T-helper 2 cell (primary cell): ENCODE measurements at places on chromosomes 6 and 20.

GRCh38 chr20:29497261-29497671, 1760.2 kb upstream of the DEFB115 start:
- DNase-seq, result no peak

GRCh38 chr20:6704132-6704861, 63.2 kb upstream of the BMP2 start:
- DNase-seq, result no peak

GRCh38 chr6:87401832-87402231, 5.9 kb upstream of the CFAP206 start:
- DNase-seq, result no peak

DNA sequence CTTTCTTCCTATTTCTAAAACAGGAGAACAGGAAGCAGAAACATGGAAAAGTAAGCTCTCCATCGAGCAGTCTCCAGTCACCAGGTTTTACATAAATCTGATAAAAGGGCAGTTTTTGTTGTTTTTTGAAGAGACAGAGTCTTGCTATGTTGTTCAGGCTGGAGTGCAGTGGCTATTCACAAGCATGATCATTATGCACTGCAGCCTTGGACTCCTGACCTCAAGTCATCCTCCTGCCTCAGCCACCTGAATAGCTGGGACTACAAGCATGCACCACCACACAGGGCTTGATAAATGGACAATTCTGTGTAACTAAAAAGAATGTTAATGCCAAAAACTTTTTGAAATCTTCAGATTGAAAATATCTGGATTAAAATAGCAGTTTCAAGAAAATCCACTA, 23.8 kb downstream of the SAMHD1 start:
- DNase-seq, result no peak

DNA sequence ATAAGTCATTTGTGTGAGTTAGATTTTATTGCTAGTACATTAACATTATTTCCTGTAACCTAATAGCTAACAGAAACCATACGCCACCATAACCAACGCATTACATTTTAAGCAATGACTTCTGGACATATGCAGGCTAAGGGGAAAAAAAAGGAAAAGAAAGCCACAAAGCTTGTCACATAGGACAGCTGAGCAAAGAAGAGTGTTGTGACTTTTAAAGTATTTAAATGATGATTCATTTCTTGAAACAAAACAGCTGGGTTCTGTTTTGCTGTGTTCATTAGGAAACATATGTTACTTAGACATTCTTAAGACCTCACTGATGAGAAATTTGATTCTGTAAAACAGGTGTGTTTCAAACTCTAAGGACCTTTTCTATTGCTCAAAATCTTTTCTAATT, 171.4 kb downstream of the COL9A1 start:
- DNase-seq, result no peak

DNA sequence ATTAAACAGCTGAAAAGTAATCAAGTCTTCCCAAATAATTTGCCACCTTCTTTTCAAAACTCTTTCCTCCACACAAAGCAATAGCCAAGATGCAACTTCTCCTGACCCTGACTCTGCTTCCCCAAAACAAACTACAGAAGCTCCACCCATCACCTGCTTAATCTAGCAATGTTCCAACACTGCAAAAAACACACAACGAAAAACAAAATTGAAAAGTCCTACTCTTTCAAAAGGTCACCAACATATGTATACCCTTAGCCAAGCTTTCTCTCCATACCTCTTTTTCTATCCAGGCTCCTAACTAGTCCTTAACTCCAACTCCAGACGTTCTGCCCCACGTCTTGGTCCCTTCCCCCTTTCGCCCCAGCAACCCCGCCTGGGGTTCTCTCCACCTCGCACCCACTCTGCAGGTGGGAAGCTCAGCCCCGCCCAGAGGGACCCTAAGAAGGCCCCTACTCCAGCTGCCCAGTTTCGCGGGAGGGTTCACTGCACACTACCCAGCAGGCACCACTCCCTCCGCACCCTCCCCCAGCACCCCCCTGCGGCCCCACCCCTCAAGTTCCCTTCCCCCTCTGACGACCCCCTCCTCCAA, 717 bp downstream of the CSNK2A1 start:
- DNase-seq, result no peak

- no peak for DNase-seq
These were observed 7.9 kb upstream of the FAM209A start for GRCh38 chr20:56516631-56517030.

DNA sequence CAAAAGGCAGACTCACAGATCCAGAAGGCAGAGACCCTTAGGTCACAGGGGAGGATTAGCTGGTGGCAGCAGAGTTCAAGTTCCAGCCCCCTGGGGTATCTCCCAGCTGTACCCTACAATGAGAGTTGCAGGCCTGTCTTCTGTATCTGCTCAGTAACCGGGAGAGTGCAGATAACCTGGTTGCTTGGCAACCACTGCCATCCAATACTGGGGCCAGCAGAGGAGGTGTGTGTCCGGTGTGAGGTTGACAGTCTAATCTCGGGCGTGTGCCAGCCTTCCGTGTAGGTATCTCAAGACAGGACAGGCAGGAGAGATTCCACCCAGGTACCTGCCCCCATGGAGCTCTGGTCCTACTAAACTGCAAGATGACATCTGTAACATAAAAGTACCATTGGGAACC, 56.6 kb upstream of the TBC1D7 start:
- DNase-seq, result no peak

GRCh38 chr6:85191656-85192055, 258.2 kb upstream of the NT5E start:
- no peak for DNase-seq

DNA sequence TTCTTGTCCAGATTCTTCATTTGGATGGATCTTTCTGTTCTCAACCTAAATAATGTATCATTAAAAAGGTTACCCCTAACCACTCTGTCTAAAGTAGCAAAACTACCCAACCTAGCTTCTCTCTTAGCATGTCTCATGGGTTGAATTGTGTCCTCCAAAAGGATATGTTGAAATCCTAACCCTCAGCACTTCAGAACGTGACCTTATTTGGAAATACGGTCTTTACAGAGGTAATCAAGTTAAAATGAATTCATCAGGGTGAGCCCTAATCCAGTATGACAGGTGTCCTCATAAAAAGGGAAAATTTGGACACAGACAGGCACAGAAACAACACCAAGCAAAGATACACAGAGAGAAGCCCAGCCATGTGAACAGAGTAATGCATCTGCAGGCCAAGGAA, 6.1 kb upstream of the FRK start:
- DNase-seq, result no peak

DNA sequence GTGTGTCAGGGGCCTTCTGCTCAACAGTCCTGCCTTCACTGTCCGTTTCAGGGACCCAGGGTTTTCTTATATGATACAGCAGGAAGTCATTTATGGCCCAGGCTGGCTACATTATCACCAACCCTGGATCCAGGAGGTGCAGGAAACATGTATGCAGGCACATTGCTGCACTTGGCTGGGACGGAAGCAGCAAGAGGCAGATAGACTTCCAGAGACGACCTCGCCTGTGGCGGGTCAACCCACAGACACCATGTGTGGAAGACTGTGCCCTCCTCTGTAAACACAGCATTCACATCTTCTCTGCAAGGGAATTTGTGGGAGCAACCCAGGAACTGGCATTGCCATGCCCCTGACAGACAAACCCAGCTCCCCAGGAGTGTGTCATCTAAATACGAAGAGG, 43.7 kb downstream of the TBC1D7 start:
- no peak for DNase-seq

DNA sequence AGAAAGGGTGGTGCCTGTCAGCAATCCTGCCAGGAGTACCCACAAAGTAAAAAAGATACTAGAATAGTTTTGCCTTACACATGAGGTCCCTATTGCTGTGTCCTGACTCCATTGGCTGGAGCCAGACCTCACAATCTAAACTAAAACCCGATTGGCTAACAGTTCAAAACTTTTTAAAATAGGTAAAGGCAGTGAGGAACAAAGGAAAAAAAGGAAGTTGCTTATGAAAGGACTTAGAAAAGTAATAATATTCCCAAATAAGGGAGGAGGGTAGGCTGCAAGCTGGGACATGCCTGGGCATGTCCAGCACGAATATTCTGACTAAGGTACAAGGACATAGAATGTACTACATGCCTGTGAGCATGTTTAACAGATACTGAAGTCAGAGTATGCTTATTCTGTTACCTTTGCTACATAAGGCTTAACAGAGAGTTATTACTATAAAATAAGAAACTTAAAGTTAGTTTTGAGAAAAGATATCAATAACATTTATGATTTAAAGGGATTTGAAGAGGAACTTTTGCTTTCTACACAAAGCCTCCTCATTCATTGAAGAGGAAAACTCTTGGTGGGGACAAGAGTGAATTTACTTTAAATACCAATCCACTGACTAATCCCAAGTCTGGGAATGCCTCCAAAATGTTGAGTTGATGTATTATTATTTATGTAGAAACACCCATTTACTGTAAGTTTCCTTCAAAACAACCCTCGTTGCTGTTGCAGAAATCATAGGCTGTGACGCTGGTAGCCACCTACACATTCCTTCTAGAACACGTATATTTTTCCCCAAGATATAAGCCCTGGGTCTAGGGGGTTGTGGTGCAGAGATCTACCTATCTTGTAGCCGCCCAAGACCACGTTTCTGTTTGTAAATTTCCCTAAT, 8.2 kb upstream of the MTHFD1L start:
- no peak for DNase-seq

DNA sequence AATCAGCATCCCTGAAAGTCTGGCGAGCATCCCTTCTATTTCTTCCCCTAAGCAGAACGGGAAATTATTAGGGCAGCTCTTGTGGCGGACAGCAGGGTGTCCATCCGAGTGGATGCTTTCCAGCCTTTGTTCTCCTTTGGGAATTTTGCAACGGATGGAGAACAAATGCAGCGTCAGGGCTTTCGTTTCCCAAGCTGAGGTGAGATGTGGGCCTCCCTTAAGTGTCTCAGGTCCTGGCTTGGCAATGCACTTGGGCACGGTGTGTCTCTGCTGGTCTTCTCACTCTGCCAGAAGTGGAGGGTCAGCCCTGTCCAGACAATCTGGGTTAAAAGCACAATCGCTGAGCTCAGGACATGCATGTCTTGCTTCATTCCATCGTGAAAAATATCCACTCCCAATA, 43.5 kb downstream of the FOXA2 start:
- no peak for DNase-seq

DNA sequence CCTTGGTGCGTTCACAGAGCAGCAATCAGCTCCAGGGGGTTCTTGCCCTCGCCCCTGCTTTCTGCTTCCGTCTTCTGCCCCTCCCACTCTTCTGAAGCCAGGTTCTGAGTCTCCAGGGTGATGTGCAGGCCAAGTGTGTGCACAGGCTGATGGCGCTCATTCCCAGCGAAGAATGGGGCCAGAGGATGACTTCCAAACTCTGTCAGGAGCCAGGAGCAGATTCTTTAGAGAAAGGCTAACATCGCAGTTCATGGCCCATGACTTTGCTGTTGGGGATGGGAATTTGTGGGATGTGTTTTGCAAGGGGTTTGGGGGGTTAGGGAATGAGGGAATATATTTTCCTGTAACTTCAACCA, 56.1 kb upstream of the CCN6 start:
- DNase-seq, result no peak

GRCh38 chr20:20761301-20761700, 48.9 kb upstream of the RALGAPA2 start:
- no peak for DNase-seq

DNA sequence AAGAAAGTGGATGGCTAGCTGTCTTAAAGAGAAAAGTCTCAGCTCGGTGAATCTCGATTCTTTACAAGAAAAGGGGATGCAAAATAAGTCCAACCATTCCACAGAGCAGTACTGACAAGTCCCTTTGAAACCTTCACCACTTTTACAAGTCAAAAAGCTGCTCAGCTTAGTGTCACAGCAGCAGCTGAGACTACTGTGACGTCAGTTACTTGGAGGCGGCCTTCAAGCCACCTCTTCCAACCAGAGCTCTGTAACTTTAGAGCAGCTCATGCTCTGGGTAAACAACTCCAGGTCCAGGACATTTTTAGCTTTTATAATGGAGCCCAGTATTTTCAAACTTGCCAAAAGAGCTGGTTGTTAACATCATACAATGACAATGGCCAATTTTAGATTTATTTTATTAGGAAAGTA, at the start of gene KIAA0408:
KIAA0408 (minus strand) TSS at position 159 of the 411 bp plus-strand sequence. CDS start 5,408 bp downstream, outside the sequence.
- peak; percentile 48 for DNase-seq

GRCh38 chr6:157644043-157644810, 178.8 kb upstream of the SNX9 start:
- no peak for DNase-seq

- no peak for DNase-seq
These were observed 90.6 kb downstream of the C6orf118 start for GRCh38 chr6:165218829-165219228.

DNA sequence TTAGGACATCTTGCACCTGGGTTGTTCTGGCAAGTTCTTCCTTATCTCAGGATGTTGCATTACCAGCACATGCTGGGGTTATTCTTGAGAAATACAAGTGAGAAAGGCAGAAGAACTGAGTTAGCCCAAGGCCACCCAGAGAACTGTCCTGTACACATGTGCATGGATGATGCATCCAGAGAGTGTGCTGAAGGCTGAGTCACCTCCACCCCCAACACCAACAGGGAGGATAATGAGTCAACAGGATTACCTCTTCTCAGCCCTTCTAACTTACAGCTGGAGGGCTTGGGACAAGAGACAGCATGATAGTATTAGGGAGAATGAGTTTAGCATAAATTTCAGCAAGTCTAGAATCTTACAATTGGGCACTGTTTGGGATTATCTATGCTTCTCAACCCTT, 8.5 kb downstream of the SCGN start:
- no peak for DNase-seq

- no peak for DNase-seq
These were observed 57.6 kb downstream of the TENT5A start for GRCh38 chr6:81694855-81695254.
